ENCODE measurements at places on chromosomes 11 and 22.

DNA sequence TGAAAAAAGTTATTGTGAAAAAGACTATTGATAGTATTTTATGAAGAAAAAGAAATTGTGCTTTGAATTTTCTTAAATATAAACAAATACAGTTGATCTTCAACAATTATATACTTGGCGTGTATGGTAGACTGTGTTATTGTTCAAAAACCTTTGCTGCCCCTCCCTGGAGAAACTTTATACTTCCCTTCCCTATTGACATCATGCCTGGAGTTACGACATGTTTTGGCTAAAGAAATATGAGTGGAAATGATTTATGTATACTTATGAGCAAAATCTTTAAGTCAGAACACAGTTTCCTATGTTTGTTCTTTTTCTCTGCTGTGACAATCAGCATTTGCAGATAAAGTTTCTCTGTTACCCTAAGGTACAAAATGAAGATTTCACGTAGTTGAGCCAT, 243.8 kb downstream of the TMEM135 start:
- DNase-seq: no peak

DNA sequence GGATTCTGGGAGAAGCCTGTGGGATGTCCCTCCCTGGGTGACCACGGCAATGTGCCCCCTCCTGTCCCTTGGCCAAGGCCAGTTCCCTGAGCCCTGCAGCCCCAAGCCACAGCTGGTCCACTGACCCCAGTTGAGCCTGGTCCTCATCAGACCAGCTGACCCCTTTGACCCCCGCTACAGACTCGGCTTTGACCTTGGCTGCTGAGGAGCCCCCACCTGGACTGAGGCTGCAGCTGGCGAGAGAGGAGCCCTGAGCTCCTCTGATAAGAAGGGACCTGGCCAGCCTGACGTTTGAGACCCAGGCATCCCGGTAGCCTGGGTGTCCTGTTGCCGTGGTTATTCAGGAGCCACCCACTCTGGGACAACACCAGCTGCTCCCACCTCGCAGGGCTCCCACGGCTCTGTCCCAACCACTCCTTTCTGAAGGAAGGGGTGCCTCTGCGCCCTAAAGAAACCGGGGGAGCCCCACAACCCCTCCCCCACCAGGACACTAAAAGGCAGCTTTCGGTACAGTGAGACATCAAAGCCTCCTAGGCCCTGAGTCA, 3.0 kb downstream of the ASCL2 start:
- DNase-seq: peak; percentile 3

DNA sequence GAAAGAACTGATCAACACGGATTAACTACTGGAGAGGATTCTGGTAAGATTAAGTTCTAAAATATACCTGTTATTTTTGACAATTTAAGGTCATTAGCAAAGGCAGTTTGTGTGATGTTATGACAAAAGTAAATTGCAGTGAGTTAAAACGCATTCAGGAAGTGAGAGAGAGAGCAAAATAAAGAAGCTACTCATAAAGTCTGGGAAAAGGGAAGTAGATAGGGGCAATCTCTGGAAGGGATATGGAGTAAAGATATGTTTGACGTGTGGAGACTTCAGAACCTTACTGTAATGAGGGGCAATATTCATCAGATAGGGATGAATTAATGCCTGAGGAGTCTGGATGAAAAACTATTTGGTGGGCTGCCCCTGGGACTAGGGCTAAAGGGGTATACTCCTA, 16.8 kb downstream of the OR56B4 start:
- no peak for DNase-seq

DNA sequence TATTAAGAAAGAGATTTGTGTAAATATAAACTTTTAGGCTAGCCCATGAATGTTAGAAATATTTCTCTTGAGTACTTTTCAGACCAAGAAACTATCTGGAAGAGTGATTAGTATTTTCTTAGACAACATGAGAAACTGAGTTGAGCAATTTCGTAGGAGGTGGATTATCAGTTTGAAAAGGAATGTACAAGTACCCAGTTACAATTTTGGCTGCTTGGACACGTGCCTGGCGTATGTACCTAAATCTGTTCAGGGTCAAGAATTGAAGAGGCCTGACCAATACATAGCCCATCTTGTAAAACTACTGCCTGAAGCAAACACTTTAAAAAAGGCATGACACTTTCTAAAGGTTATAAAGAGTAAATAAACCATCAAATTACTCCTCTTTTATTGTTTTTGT, 71.1 kb downstream of the CCDC73 start:
- no peak for DNase-seq

DNA sequence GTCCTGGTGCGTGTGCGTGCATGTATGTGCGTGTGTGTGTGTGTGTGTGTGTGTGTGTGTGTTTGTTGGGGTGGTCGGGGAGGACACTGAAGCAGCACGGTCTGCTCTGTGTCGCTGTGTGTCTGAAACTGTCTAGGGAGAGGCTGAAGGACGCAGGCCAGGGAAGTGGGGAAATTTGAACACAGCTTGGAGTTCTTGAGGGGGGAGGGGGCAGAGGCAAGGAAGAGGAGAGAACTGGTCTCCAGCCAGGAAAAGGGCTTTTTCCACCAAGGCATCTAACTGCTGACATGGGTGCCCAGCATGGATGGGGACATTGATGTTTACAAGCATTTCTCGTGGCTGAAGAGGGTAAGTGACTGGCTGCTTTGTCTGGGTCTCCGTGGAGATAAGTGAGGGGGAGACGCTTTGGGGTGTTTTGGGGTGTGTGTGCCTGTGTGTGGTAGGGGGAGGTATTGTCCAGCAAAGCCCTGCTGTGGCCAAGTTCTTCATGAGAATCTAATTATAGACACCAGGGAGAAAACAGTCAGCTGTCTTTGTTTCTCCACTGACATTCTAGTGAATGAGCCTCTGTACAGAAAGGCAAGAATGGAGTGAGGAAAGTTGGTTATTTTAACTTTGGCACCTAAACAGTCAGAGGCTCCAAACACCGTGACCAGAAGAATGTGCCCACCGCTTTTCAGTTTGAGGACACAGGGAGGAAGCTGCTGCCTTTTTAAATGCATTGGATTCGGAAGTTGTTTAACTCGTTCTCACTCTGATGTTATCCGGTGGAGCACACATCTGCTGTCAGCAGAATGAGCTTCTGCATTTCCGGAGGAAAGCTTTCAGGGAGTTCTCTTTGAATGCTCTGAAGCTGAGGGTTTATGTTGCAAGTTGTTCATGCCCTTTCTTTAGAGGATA, 63.7 kb downstream of the PPFIBP2 start:
- DNase-seq: no peak

DNA sequence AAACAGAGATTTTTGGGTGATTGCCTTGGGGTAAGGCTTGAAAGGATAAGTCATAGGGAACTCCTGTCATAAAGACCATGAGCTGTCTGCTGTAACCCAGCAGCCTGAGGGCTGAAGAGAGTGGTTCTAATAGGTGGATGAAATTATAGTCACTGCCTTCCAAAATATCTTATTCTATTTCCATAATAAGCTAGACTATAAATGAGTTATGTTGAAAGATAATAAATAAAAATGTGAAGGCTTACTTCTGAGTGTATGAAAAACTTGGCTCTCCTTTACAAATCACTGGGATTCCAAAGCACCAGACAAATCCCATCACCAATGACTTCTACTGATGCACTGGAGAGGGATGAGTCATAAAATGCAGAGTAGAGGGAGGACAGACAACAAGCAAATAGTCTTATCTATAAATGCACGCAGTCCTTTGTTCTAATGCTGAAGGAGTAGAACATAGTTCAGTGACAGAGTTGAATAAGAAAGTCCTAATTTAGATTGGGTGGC, 775.0 kb upstream of the LRRC4C start:
- no peak for DNase-seq

GRCh38 chr22:21000207-21000986, 1.5 kb downstream of the THAP7 start:
- no peak for DNase-seq

GRCh38 chr22:19776433-19777031, 16.0 kb downstream of the TBX1 start:
- DNase-seq: no peak

Data from HEK293T (cell line).